ENCODE measurements at places on chromosomes 12 and 14.

- DNase-seq, result no peak
These were observed 718 bp upstream of the TROAP start for GRCh38 chr12:49322367-49322707.

DNA sequence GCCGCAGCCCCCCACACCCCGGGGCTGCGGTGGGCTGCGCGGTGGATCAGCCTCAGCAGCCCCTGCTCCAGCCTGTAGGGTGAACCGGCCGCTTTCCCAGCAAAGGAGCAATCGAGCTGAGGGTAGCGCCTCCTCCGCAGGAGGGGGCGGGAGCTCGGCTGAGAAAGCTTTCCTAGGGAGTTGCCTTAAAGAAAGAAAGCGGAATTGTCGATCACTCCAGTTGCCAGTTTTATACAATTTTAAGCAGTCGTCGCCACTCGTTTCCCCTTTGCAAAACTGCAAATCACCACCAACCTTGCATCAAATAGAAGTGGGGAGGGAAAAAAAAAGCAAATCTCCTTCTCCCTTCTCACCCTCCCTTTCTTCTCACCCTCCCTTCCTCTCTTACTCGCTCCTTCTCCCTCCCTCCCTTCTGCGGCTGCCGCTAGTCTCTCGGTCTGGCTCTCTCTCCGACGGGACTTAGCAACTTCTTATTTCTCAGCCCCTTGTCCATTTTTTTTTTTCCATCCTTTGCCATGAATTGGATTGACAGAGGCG, at the start of gene PDE3A:
PDE3A (plus strand) TSS at position 424 of the 537 bp plus-strand sequence. CDS start 748 bp downstream, outside the sequence.
- peak; percentile 73 for DNase-seq

DNA sequence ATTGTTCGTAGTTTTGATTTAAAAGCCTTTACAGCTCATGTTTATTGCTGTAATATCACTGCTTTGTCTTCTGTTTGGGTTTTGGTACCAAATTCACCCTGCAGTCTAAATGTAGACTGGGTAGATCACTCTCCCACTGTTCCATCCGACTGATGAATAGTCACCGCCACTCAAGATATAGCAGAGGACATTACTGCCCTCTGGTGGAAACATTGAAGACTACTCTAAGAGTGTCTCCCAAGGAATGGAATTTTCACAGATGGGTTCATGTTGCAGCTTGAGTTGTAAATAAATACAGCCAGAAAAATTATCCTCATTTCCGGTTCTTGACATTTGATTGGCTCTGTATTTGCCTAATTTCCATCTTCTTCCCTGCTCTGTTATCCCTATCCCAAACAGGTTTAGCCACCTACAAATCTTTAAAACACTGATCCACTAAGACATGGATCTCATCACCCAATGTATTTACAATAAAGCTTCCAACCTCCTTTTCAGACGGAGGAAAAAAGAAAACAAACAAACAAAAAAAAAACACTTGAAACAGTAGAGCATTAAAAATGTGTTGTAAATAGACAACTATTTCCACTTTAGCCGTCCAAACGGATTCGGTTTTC, 198.3 kb upstream of the CPNE8 start:
- peak; percentile 72 for DNase-seq

DNA sequence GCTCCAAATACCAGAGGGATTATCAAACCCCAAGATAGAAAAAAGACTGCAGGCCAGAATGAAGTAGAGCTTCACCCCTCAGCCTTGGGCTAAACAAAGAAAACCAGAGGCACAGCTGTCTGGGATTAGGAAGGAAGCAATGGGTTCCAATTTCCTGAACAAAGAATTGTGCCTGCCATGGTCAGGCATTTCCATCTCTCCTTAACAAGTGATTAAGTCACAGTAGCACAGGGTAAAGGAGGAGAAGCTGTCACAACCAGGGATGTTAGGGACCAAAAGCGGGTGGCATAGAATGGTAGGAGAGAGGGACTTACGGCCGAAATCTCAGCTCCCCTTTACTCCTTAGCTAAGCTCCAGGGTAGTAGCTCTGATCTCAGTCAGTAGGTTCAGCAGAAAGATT, 33.9 kb downstream of the SPTLC2 start:
- DNase-seq, result no peak

- no peak for DNase-seq
These were observed 20.0 kb downstream of the MAP3K9 start for GRCh38 chr14:70789361-70789760.
